ENCODE measurements at places on chromosomes 13 and 19.

DNA sequence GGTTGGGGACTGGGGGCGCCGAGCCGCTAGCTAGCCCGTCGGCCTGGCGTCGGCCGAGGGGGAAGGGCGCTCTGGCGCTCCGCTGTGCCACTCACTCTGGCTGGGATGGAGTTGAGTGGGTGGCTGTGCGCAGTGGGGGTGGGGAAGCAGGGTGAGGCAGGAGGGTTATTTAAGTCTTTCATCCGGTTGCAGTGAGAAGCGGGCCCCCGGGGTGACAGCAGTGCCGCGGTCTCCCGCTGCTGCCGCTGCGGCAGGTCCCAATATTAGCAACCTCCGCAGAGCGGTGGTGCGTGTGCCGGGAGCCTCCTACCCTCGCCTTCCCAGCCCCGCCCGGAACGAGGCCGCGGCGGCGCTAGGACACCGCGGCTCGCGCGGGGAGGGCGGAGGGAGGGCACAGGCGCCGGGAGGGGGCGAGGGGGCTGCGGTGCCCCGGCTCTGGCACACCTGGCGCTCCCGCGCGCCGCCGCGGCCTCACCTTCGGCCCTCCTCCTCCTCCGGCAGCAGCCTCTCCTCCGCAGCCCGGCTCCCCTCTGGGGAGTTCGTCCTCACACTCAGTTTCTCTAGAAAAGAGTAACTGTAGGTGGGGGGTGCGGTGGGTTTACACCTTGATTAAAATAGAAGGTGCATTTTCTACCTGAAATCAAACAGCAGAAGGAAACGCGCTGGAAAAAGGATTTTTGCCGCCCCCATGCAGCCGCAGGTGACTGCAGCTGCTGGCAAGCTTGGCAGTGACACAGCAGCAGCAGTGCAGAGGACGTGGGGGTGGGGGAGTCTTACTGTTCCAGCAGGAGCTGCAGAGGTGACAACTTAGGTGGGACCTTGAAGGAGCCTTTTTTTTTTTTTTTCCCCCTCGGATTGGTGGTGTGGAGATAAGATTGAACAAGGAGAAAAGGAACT is 4.5 kb downstream of the FGF9 start:
- no peak for DNase-seq

GRCh38 chr19:17332677-17333581 is 1.7 kb downstream of the ANO8 start:
- DNase-seq = peak; percentile 39

GRCh38 chr13:42466123-42466522 is 107.8 kb upstream of the TNFSF11 start:
- DNase-seq = no peak

DNA sequence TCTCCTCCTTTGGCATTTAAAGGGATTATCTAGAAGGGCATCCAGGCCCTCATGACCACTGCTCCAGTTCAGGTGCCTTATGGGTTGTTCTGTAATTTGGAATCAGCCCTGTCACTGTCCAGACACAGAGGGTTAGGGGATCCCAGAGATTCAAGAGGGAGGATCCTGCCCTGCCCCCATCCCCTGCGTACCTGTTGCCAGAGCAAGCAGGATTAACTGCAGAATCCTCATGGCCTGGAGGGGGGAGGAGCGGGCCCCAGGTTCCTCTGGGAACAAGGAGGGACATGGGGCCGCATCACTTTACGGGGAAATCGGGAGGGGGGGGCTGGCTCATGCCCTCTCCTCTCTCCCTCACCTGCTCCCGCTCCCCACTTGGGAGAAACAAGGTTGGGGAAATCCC is 1.0 kb downstream of the KLK11 start:
- no peak for DNase-seq

DNA sequence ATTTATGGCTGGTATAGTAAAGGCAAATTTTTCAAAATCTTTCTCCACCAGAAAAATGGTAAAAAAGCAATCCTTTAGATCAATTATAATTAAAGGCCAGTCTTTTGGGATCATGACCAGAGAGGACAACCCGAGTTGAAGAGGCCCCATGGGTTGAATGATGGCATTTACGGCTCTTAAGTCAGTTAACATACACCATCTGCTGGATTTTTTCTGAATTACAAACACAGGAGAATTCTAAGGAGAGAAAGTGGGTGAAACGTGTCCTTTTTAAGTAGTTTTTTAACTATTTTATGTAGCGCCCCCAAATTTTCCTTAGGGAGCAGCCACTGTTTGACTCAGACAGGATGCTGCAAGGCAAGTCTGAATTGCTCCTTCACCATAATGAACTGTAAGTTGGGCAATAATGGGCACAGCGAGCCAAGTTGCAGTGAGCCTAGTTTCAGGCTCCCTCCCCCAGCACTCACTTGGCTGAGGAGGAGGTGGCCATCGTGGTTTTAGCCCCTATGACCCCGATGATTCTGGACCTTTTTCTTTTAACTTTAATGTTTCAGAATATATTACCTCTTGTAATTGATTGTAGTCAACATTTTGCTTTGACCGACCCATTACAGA is 13.6 kb upstream of the ZNF611 start:
- peak; percentile 63 for DNase-seq

DNA sequence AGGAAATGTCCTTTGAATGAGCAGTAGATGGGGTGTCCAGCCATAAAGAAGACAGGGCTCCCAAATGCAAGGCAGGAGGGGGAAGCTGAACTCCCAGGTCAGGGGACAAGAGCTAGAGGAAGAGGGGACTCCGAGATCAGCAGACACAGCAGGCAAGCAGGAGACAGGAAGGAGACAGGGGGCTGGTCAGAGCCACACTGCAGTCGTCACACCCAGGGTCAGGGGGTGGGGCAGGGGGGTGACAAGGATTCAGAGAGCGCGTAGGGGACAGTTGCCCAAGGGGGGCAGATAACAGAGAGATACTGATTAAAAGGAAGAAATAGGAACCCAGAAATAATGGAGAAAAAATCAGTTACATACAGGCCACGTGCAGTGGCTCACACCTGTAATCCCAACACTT is 3.2 kb downstream of the HSD17B14 start:
- DNase-seq = no peak

DNA sequence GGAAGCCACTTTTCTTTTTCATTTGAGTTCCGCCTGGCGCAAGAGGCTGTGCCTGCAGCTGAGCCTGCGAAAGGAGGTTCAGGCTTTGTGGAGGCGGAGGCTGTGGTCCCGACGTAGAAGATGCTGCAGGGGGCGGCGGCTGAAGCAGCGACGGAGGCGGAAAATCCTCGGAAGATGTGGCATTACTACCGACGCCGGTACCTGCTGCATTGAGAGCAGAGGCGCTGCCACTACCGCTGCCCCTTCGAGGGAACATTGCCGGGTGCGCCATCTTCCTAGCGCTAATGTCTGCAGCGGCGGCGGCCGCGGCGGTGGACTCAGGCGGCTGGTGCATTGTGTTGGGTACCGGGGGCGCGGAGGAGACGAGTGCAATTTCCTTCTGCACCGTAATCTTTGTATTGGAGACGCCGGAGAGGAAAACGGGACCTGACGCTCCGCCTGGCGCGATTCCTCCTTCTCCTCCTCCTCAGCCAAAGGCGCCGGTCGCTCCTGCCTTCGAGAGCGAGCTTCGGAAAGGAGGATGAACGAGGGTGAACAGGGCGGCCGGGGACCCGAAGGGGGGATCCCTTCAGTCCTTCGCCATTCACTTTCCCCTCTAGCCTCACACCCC is at the start of gene TSC22D1:
Gene TSC22D1, minus strand, starts transcription at position 590 of the 610 bp plus-strand sequence. Its CDS starts 256 bp downstream, at position 334.
- peak; percentile 69 for DNase-seq

DNA sequence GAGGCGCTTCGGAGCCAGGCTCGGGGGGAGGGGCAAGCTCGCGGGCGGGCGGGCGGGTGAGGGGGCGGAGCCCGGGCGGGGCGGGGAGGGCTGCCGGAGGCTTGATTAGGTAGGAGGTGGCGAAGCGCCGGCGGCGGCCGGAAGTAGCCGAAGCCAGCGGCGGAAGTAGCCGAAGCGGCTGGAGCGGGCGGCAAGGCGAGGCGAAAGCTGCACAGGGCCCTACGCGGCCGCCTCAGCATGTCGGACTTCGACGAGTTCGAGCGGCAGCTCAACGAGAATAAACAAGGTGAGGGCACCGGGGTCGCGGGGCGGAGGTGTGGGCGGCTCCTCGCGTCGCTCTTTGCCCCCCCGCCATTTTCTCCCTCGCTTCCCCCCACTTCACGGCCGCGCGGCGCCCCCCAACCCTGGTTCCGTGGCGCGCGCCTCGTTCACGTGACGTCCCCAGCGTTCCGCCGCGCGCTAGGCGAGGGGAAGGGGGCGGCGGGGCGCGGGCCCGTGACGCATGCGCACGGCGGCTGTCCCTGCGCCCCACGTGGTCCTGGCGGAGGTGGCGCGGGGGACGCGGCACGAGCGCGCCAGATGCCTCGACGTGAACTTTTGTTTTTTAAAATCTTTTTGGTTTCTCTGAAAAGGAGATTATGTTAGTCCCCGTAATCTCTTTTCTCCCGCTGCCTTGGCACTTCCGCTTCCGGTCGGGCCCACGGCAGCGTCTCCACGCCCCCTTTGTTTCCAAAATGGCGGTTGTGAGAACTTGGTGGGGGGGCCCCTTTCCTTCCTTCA is at the start of gene U2AF2:
Gene U2AF2, plus strand, starts transcription at position 168 of the 780 bp plus-strand sequence. Its CDS starts 70 bp downstream, at position 238.
- peak; percentile 98 for DNase-seq

DNA sequence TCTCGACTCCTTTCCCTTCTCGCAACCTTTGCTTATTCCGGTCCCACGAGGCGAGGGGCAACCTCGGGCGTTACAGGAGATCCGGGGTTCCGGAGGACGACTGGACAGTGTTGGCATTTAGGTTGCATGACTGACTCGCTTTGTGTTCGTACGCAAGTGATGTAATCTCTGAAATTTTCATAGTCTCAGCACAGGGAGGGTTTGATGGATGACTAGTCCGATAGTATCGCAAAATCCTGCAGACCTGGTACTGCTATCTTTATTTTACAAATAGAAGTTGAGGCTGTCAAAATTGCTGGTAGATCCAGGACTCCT is 342 bp downstream of the DDX49 start:
- DNase-seq = no peak

DNA sequence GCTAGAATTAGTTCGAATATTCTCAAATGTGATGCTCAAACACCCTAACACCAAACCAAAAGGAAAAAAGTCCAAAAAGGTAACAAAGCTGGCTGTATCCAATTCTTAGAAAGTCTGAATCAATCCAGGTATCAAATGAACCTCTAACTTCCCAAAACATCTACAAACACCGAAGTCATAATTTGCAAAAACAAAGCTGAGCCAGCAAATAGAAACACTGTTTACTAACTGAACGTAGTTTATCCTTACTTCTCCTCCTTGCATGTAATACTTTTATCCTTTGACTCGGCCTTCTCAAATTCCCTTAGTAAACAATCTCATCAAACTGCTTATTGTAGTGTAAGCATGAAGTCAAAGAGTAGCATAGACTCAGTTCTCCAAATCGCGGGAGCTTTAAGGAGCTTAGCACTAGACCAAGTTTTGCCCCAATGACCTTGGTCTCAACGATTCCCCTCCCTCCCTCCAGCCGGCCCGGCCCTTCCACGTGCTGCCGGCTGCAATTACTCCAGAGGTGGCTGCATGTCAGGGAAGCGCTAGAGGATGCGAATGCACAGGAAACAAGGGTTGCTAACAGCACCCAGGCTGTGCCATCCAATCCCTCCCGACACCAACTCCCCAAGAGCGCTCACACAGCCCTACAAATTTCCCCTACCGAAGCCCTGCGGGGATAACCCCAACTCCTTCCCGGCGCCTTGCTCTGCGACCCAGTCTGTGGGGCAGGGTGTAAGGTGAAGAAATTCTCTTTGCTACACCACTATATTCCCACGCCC is 693 bp downstream of the XPO4 start:
- peak; percentile 62 for DNase-seq

DNA sequence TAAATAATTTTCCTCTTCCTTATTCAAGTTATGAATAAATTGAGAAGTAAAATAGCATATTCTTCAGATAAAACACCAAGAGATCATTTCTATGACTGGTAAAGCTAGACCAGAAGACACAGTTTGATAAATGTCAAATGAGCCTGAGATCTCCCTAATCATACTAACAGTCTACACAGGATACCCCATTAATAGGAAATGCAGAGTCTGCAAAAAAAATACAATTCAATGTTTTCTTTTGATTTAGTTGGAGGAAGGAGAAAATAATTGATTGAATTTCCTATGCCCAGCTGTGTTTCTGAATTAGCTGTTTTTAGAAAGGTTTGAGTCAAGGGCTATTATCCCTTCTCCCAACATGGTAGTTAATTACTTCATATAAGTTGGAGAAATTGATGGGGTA is 734.6 kb upstream of the SLITRK1 start:
- DNase-seq = no peak

GRCh38 chr19:32047788-32048187 is 297.6 kb upstream of the ZNF507 start:
- DNase-seq = no peak

GRCh38 chr13:19657872-19658591 is 24.6 kb downstream of the MPHOSPH8 start:
- no peak for DNase-seq

DNA sequence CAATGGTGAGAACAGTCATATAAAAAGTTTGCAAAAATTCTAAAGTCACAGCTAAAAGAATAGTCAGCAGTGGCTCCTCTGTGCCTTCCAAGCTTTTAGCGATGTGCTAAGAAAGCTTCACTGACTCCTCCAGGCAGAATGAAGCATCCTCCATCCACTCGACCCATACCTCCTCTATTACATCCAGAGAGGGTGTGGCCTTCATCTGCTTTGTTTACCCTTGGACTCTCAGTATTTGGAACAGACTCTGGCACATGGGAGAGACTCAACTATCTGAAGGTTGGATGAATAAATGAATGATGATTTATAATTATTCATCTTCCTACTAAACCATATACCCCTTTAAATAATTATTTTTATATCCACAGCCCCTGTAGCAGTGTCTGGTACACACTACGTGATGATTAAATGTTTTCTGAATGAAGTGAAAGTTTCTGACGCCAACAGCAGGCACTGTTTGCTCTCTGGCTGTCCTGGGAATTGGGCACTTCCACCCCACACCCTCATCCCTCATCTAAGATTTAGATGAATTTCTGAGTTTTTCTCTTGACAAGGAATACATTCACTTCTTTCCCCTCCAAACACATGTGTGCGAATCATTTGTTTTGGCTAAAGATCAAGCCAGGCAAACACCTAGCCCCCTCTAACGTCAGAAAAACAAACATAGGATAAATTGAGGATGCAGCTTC is 93.9 kb downstream of the NUFIP1 start:
- no peak for DNase-seq
